AML-193 (cell line): ENCODE measurements at places on chromosomes 11 and 22.

DNA sequence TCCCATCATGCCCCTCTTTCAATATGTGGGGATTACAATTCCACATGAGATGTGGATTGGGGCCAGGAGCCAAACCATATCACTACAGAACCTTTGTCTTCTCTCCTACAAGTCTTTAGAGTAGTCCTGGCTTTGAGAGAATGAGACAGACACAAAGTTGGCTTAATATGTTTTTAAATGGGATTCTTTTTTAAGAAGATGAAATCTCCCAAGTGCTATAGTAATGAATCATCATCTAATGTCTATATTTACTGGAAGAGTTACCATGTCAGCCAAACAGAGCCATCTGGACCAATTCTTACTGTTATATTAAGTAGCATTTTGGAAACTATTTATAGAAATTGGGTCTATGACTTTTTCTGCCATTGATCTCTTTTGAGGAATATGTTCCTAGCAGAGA is 38.1 kb upstream of the CARD18 start:
- DNase-seq, result no peak

- DNase-seq, result peak; percentile 2
Observed at GRCh38 chr11:119181677-119182412, 3.4 kb upstream of the NHERF4 start.

- DNase-seq, result no peak
Observed at GRCh38 chr11:61546663-61547062, 34.2 kb downstream of the SYT7 start.

GRCh38 chr11:3119141-3119821 is 45.8 kb downstream of the OSBPL5 start:
- no peak for DNase-seq

DNA sequence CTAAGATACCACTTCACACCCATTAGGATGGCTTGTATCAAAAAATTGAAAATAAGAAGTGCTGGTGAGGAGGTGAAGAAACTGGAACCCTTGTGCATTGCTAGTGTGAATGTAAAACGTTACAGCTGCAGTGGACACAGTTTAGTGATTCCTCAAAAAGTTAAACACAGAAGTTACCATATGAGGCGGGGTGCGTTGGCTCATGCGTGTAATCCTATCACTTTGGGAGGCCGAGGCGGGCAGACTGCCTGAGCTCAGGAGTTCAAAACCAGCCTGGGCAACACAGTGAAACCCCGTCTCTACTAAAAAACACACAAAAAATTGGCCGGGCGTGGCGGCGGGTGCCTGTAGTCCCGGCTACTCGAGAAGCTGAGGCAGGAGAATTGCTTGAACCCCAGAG is 43.5 kb downstream of the SGSM3 start:
- no peak for DNase-seq

GRCh38 chr11:10400856-10401255 is 54.2 kb upstream of the AMPD3 start:
- peak; percentile 64 for DNase-seq

- DNase-seq, result no peak
Observed at GRCh38 chr11:69308491-69308911, 14.5 kb downstream of the MYEOV start.

GRCh38 chr22:32985899-32986765 is 72.0 kb downstream of the SYN3 start:
- DNase-seq, result peak; percentile 45

DNA sequence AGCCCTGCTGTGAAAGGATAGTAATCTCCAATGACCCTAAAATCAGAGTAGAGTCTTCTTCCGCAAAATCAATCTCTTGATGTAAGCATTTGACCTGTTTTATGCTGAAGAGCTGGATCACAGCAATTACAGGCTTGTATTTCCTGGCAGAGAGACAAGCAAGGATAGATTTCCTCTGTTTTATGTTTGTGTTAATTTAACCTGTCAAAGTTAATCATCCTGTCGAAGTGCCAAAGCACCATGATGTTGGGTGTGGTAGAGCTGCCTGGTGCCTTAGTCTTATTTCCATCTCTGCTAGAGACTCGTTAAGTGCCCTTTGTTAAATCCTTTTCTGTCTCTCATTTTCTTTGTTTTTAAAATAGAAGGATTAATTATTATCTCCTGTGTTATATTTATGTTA is 248.1 kb downstream of the CNTN5 start:
- no peak for DNase-seq

GRCh38 chr22:44963832-44964721 is 45.7 kb downstream of the PHF21B start:
- DNase-seq, result no peak

DNA sequence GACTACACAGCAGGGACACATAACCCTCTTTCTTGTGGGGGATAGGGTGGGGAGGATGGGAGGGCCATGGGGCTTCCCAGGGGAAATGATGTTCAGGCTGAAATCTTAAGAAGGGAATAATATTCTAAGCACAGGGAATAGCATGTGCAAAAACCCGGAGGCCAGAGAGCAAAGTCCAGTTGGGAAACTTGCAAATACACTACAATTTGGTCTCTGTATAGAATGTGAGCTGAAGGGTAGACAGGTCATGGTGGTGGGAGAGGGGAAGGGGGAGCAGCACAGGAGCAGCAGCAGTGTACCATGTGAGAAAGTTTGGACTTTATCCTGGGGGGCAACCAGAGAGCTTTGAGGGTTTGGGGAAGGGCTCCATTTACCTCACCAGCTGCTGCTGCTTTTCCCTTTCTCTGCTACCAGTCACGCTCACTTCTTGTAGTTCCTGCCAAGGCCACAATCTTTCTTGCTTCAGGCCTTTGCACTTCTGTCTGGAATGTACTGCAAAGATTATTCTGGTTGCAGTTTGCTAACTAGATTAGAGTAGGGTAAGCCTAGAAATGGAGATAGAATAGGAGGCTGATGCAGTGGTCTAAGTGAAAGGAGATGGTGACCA is 43.0 kb downstream of the KREMEN1 start:
- DNase-seq, result no peak

- no peak for DNase-seq
Observed at GRCh38 chr11:15473954-15474837, 359.5 kb downstream of the INSC start.

- DNase-seq, result no peak
Observed at GRCh38 chr11:101914341-101914737, 471 bp upstream of the CEP126 start.

DNA sequence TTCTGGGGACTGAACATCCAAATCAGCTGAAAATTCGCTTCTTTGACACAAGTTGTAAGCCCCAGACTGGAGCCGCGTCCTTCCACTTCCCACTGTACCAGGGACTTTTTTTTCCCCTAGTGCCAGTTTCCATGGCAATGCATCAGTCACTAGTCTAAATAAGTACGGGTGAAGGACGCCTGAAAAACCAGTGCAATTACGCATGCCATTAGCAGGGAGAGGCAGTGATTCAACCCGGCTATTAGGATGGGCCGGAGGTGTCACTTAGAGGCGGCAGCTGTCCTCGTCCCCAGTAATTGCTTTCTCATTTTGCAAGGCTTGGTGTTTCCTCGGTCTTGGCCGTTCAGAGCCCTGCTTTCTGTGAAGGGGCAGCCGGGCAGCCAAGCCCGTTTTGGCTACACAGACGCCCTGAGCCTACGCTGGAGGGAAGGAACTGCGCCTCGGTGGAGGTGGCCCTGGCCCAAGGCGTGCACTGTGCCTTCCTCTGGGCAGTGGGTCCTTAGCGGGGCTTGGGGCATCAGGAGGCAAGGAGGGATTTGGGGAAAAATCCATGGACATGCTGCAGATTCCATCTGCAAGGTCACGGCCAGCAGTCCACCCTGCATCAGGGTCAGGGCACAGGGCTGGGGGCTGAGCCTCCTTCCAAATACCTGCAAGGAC is 319.7 kb downstream of the CTTN start:
- DNase-seq, result no peak

GRCh38 chr11:77035580-77035979 is 1.4 kb downstream of the B3GNT6 start:
- no peak for DNase-seq

DNA sequence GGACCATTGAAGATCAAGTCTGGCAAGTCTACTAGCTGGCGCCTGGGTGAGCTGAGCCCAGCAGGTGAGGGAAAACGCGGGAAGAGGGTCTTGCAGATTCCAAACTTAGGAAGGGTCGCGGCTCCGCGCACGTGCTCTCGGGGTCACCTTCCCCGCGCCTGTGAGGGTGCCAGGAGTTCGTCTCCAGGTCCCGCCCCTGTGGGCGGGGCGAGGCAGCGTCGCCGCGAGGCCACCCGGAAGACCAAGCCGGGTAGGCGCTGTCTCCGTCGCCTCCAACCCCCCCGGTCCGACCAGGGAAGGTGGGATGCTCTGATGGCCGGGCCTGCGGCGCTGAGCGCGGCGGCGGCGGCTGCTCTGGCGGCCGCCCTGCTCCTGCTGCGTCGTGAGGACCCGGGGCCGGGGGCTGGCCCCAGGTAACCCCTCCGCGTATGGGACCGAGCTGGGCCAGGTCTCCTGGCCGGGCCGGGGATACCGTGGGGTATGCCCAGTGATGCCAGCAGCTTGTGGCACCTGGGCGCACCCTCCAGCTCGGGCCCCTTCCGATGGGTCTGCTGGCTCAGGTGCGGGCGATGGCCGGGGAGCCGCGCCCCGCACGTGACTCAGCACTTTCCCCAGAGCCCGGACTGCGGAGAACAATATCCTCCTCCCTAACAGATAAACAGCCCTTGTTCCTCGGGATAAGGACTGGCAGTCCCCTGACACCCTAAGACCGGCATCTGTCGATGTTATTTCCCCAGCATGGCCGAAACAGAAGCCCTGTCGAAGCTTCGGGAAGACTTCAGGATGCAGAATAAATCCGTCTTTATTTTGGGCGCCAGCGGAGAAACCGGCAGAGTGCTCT is at the start of gene HTATIP2:
Gene HTATIP2 (plus strand): TSS at position 215 of the 841 bp plus-strand sequence. CDS start 524 bp downstream, at position 739.
- peak; percentile 23 for DNase-seq

DNA sequence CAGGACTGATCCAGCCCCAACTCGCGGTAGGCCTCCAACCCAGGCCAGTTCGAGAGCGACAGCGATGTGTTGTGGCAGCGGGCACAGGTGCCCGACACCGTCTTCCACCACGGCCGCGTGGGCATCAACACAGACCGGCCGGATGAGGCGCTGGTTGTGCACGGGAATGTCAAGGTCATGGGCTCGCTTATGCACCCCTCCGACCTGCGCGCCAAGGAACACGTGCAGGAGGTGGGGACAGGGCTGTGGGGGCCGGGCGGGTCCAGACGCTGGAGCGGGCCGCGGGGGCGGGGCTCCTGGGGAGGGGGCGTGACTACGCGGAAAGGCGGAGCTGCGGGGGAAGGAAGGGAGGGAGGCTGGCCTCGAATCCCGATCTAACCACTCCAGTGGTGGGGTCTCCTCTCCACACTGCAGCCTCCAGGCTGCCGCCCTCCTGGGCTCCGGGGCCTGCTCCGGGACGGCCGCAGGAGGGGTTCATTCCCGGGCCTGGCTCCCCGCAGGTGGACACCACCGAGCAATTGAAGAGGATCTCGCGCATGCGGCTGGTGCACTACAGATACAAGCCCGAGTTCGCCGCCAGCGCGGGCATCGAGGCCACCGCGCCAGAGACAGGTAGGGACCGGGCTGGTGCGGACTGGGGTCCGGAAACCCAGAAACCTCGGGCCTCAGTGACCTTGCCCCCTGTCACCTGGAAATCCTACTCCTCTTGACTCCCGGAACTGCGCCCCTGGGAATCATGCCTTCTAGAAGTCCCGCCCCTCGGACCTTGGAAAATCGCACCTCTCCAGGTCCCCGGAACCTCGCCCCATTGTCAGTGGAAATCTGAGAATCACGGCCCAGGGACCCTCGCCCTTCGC is 14.9 kb downstream of the TMEM258 start:
- DNase-seq, result no peak

GRCh38 chr11:10324474-10324873 is 19.6 kb downstream of the ADM start:
- no peak for DNase-seq

DNA sequence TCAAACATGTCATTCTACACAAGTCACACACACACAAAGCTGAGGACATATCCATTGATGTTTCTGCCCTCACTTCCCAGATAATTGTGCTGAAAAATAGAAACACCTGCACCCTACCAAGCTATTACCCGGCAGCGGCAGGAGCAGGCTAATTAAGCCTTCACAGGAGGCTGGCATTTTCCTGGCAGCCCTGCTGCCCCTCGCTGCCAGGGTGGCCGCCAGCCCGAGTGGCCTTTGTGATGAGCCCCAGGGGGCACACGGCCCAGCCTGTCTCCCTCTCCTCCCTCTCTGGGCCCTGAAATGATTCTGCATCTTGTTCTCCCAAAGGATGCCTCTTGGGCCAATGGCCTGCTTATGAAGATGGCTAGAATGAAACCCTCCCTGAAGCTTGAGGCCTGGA is 76.2 kb upstream of the TP53I11 start:
- no peak for DNase-seq

DNA sequence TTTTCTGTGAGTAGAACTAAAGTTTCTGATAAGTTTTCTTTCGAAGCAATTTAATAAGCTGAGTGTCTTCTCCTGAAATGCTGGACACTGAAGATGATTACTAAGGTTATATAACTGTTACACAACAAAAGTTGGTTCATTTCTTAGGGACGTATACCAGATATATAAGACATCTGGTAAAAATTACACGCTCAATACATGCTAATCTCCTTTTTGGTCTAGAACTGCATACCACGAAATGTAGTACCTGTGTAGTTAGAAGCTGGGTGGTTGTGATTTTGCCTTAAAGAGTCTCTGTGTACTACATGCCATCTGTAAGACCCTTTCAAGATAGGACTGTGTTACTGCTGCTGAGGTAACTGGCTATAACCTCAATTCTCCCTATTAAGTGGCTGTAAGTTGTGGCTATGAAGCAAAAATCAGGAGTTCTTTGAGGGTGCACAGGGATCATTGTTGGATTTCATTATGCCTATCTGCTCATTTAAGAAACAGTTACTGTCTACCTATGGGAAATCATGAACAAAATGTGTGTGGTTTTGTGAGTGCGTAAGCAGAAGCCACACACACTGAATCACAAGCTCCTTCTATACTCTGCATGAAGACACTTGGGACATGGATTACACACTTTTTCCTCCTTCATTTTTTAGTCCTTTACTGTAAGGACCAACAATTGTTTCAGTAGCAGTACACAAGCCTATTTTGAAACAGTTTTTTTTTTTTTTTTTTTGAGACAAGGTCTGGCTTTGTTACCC is 195.9 kb downstream of the SWAP70 start:
- no peak for DNase-seq

DNA sequence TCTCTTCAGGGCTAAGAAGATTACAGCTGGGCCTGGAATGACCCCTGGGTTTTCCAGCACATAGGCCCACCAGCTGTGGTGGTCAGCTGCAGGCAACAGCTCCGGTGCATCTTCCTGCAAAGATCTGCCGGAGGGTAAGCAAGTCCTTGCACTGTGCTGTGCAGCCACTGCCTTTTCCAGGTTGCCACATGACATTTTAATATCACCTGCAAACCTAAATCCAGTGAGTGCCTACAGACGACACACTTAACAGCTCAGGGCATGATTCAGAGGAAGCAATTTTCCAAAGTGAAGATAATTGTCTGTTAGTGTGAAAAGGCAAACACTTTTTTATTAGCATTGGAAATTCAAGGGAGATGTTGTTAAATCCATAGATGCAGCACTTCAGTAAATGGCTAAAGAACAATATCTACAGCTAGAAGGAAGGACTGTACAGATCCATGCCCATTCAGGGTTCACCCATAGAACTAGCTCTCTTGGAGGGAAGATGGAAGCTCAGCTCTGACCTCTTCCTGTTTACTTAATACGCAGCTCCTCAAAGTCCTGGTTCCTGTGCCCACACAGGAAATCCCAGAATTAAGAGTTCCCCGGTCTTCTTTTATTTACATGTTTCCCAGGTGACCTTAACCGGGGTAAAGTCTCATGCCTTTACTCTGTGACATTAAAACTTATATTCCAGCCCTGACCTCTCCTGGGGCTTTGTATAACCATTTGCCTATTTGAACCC is 13.3 kb upstream of the NRIP3 start:
- no peak for DNase-seq
